ENCODE measurements at places on chromosomes 3 and 15. TPM values are rescaled to one million over a fixed set of nuclear protein-coding genes. Genes with fewer than 3 reads are reported as not detected.

DNA sequence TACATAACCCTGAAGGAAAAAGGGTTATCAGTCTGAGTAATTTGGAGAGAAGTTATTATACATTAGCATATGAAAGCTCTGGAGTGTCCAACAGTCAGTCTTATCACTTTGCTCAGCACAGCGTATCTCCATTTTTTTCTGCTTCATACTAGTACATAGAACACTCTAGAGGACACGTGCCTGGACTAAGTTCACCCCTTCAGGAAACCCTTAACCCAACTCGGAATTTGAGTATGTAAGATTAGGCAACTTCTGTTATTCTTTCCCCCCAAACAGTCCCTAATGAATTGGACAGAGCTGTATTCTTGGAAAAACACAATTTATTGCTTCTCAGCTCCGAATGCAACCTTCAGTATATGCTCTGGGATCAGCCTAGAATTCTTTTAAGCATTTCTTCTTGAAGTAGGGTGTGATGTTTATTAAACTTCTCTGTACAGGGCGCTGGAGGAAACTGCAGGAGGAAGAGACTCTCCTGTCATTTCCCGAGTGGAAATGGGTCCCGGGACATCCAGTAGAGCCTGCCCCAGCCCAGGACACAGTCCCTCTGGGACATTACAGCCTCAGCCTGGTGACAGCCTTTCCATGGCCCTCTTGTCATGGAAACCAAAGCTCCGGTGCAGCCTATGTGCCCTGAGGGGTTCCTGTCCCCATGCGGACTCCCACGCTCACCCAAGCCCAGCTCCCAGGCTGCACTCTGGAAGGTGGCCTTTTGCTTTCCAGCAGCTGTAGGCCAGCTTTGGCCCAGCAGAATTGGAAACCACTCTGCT, 37.3 kb upstream of the CMTM8 start:
- H3K4me1 ChIP-seq = no peaks in the 10 kb centered on the region
- no peak overlapping the region for H3K4me3 ChIP-seq
- H3K27ac ChIP-seq = no peak overlapping the region
- H3K36me3 ChIP-seq = no peaks in the 10 kb centered on the region
- peaks cover 19% of the 10 kb centered on the region for H3K27me3 ChIP-seq

DNA sequence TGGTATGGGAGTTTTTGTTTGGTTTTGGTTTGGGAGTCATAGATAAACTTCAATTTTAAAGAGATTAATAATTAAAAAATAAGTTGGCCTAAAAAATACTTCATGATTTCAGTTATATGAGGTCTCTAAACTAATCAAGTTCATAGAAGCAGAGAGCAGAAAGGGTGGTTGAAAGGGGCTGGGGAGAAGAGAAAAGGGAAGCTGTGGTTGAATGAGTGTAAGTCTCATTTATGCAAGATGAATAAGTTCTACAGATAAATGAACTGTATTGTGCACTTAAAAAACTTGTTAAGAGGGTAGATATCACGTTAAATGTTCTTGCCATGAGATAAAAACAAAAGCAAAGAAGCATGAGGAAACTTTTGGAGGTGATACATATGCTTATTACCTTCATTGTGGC, 188.7 kb downstream of the NSUN3 start:
- DNase-seq = no peak
- H3K4me3 ChIP-seq = no peak overlapping the region
- no peaks in the 10 kb centered on the region for H3K27me3 ChIP-seq
- H3K27ac ChIP-seq = no peak overlapping the region

- H3K4me1 ChIP-seq = peaks cover 44% of the 10 kb centered on the region
- H3K4me3 ChIP-seq = peak overlapping the region; percentile 54
- no peak overlapping the region for H3K27ac ChIP-seq
- no peaks in the 10 kb centered on the region for H3K36me3 ChIP-seq
Observed at GRCh38 chr15:88918738-88919137, 5.6 kb upstream of the MFGE8 start.

The GANC gene
- total RNA-seq = 34.1 TPM

- no peaks in the 10 kb centered on the region for H3K27me3 ChIP-seq
- no peak overlapping the region for H3K27ac ChIP-seq
- no peaks in the 10 kb centered on the region for H3K36me3 ChIP-seq
- DNase-seq = no peak
- H3K4me1 ChIP-seq = peaks cover 12% of the 10 kb centered on the region
Observed at GRCh38 chr15:99328106-99329072, 77.1 kb downstream of the LRRC28 start.

- peaks cover 9% of the 10 kb centered on the region for H3K4me1 ChIP-seq
- no peak overlapping the region for H3K4me3 ChIP-seq
- no peak for DNase-seq
- H3K36me3 ChIP-seq = no peaks in the 10 kb centered on the region
- H3K27me3 ChIP-seq = peaks cover 34% of the 10 kb centered on the region
Observed at GRCh38 chr3:171841620-171842000, 1.5 kb upstream of the TMEM212 start.

The GOLGA8R gene
- 2.7 TPM for total RNA-seq

DNA sequence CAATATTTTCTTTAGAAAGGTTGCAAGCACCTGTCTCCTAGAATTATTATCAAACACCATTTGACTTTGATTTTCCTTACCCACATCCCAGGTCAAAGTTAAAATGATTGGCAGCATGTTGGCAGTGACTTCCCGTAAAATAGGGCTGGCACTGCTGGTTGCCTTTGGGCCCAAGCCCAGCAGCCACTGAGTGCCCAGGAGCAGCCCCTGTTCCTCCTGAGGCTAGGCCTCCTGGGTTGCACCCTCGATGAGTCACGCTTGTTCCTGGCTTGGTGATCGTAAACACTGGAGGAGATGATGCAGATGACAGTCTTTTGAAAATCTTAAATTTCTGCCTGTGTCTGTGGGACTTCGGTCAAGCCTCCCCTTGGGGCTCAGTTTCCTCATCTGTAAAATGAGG, 290.0 kb downstream of the TLE3 start:
- H3K27me3 ChIP-seq = peaks cover 16% of the 10 kb centered on the region
- H3K4me3 ChIP-seq = no peak overlapping the region
- H3K4me1 ChIP-seq = peaks cover 29% of the 10 kb centered on the region
- H3K36me3 ChIP-seq = no peaks in the 10 kb centered on the region
- H3K27ac ChIP-seq = no peak overlapping the region

- no peak for DNase-seq
- H3K27ac ChIP-seq = no peak overlapping the region
- H3K36me3 ChIP-seq = no peaks in the 10 kb centered on the region
Observed at GRCh38 chr3:172476347-172476746, 28.1 kb upstream of the GHSR start.

- H3K4me1 ChIP-seq = no peaks in the 10 kb centered on the region
- DNase-seq = no peak
- H3K4me3 ChIP-seq = no peak overlapping the region
- H3K27me3 ChIP-seq = no peaks in the 10 kb centered on the region
- H3K36me3 ChIP-seq = no peaks in the 10 kb centered on the region
Observed at GRCh38 chr3:77468626-77469020, 428.7 kb downstream of the ROBO2 start.

The PLOD2 gene
- 0.90 TPM for total RNA-seq

The RPL4 gene
- 4,250 TPM for total RNA-seq

DNA sequence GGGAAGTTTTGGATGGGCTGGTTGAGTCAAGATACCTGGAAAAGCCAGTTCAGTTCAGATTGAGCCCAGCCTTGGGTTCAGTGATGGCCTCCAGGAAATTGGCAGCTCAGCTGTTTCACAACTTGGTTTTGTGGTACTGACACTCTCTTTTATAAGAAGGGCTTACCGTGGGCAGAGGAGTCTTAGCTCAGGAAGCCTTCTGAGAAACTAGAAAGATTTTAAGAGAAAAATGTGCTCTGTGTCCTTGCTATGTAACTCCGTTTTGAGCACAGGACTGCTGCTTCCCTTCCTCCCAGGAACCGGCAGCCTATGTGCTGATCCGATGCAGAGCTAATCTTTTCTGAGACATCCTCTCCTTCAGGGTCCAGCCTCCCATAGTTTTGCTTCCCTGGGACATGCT, 46.6 kb upstream of the RASGRP1 start:
- H3K27me3 ChIP-seq = no peaks in the 10 kb centered on the region
- DNase-seq = peak; percentile 65
- peak overlapping the region; percentile 97 for H3K27ac ChIP-seq
- peak overlapping the region; percentile 72 for H3K4me3 ChIP-seq
- H3K36me3 ChIP-seq = peaks cover 6% of the 10 kb centered on the region

GRCh38 chr15:100941536-100941935, 22.4 kb downstream of the LRRK1 start:
- no peaks in the 10 kb centered on the region for H3K4me1 ChIP-seq
- DNase-seq = no peak
- no peak overlapping the region for H3K4me3 ChIP-seq
- no peaks in the 10 kb centered on the region for H3K27me3 ChIP-seq
- no peaks in the 10 kb centered on the region for H3K36me3 ChIP-seq

The WNT7A gene
- not detected for total RNA-seq

The P4HTM gene
- 42.0 TPM for total RNA-seq

DNA sequence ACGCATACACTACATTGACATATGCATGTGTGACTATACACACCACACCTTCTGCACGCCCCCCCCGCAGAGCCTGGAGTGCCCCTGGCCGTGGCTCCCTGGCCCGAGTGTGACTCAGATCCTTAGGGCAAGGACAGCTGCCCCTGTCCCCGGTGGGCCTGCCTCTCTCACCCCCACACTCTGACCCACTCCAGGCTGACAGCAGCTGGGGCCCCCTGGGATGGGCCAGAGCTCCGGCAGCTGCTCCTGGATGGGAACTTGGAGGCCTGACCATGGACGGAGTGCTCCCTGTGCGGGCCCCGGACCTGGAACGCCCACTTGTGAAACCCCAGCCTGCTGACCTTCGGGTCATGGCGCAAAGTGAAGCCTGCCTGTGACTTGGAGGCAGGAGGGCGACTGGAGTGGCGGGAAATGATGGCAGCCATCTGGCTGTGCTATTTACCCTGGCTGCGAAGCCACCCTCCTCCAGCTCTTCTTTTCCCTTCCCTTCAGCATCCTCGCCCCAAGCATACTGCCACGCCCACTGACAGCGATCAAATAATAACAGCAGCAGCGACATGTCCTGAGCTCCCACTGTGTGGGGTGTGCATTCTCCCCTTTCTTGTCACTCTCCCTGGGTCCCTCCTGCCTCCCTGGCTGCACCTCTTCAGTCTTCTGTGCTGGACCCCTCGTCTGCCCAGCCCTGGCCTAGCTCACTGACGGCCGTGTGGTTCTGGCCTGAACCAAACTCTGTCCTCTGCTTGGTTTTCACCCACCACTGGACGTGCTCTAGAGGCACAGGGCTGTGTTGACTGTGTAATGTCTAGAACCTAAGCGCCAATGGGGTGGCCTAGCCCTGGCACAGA, 90.7 kb upstream of the MEF2A start:
- no peak overlapping the region for H3K27ac ChIP-seq
- DNase-seq = no peak
- H3K36me3 ChIP-seq = no peaks in the 10 kb centered on the region
- H3K27me3 ChIP-seq = no peaks in the 10 kb centered on the region
- H3K4me3 ChIP-seq = no peak overlapping the region

The ADGRG7 gene
- not detected for total RNA-seq

The CKMT1A gene
- total RNA-seq = 1.0 TPM

The KCNAB1 gene
- not detected for total RNA-seq

DNA sequence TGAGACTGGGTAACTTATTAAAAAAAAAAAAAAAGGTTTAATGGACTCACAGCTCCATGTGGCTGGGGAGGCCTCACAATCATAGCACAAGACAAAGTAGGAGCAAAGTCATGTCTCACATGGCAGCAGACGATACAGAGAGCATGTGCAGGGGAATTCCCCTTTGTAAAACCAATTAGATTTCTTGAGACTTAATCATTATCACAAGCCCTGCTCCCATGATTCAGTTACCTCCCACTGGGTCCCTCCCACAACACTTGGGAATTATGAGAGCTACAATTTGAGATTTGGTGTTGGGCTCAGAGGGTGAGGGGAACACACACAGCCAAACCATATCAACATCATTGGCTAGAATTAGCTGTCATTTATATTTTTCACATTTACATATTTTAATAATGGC, 221.0 kb downstream of the RSRC1 start:
- no peaks in the 10 kb centered on the region for H3K4me1 ChIP-seq
- DNase-seq = no peak
- H3K27me3 ChIP-seq = no peaks in the 10 kb centered on the region
- no peak overlapping the region for H3K4me3 ChIP-seq
- peaks cover 5% of the 10 kb centered on the region for H3K36me3 ChIP-seq

DNA sequence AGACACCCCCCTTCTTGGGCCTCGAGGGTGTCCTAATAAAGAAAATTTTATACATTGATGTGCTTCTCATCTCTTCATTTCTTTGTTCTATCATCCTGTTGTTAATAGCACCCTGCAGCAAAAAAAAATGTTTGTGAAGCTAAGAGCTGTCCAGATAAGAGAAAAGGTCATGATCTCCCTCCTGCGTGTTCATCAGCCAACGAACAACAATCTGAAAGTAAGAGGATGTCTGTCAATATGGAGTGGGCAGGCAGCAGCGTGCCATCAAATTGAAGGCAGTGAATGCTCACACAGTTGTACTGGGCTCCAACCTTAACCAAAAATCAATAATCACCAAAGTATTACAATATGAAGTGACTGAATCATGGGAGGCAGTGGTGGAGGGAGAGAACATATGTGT, 418.6 kb upstream of the ONECUT1 start:
- no peak overlapping the region for H3K4me3 ChIP-seq
- H3K27me3 ChIP-seq = peaks cover 5% of the 10 kb centered on the region
- H3K36me3 ChIP-seq = no peaks in the 10 kb centered on the region
- DNase-seq = no peak
- H3K27ac ChIP-seq = no peak overlapping the region

- no peaks in the 10 kb centered on the region for H3K27me3 ChIP-seq
- H3K27ac ChIP-seq = peak overlapping the region; percentile 88
- H3K36me3 ChIP-seq = peaks cover 7% of the 10 kb centered on the region
- DNase-seq = no peak
- peaks cover 31% of the 10 kb centered on the region for H3K4me1 ChIP-seq
Observed at GRCh38 chr3:56591262-56591661, 34.3 kb downstream of the CCDC66 start.

The UACA gene
- total RNA-seq = 1.9 TPM

GRCh38 chr15:41106947-41107346, 9.1 kb downstream of the INO80 start:
- no peaks in the 10 kb centered on the region for H3K27me3 ChIP-seq
- peaks cover 25% of the 10 kb centered on the region for H3K4me1 ChIP-seq
- H3K36me3 ChIP-seq = peaks cover 15% of the 10 kb centered on the region
- H3K4me3 ChIP-seq = no peak overlapping the region

The LOXL1 gene
- total RNA-seq = 1.9 TPM

- H3K27me3 ChIP-seq = peaks cover 12% of the 10 kb centered on the region
- H3K4me1 ChIP-seq = peaks cover 23% of the 10 kb centered on the region
- H3K4me3 ChIP-seq = peak overlapping the region; percentile 69
- H3K36me3 ChIP-seq = no peaks in the 10 kb centered on the region
- no peak overlapping the region for H3K27ac ChIP-seq
Observed at GRCh38 chr3:9916346-9916733, 558 bp upstream of the IL17RC start.
